ENCODE measurements at places on chromosomes 5 and 9. TPM values are rescaled to one million over a fixed set of nuclear protein-coding genes. Genes with fewer than 3 reads are reported as not detected.

DNA sequence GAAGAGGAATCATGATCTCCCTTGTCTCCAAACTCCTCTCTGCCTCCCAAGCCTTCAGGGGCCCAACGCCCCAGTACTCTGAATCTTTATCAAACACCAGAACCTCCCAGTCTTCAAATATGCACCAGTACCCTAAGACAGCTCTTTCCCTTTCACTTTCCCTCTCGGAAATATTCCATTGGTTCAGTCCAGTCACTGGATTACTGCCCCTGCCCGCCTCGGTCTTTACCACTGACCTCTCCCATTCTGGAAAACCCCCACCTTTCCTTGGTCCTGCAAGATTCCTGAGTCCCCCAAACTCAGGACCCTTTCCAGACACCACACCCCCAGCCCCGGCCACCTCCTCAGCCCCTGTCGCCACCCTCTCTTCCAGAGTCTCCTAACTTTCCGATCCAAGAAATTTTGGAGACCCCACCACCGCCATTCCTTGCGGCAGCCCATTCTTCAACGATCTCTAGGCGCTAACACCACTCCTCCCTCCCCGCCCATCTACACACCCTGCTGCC, 674 bp downstream of the C5orf15 start:
- no peak for DNase-seq

- no peak for DNase-seq
These were observed 33.3 kb downstream of the NKX2-5 start for GRCh38 chr5:173201636-173202265.

The LECT2 gene
- not detected for total RNA-seq

GRCh38 chr5:104431981-104432380, 869.4 kb upstream of the NUDT12 start:
- no peak for DNase-seq

- DNase-seq: no peak
These were observed 101.1 kb upstream of the ZNF366 start for GRCh38 chr5:72608297-72608696.

The NMUR2 gene
- total RNA-seq: not detected

The CDC20B gene
- total RNA-seq: not detected

DNA sequence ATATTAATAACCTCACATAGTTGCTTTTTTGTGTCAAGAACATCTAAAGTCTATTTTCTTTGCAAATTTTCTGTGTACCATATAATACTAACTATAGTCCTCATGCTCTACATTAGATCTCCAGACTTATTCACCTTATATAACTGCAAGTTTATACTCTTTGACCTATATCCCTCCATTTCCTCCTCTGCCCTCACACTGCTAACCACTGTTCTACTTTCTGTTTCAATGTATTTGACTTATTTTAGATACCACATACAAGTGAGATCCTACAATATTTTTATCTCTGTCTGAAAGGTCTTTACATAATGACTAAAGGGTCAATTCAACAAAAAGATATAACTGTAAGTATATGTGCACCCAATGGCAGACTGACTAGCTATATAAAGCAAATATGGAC, 789.7 kb upstream of the ZNF608 start:
- DNase-seq: no peak

The PHPT1 gene
- total RNA-seq: 38.1 TPM

- DNase-seq: no peak
These were observed 14.0 kb downstream of the MAP3K1 start for GRCh38 chr5:56829137-56829908.

The PCDHB7 gene
- 0.98 TPM for total RNA-seq

DNA sequence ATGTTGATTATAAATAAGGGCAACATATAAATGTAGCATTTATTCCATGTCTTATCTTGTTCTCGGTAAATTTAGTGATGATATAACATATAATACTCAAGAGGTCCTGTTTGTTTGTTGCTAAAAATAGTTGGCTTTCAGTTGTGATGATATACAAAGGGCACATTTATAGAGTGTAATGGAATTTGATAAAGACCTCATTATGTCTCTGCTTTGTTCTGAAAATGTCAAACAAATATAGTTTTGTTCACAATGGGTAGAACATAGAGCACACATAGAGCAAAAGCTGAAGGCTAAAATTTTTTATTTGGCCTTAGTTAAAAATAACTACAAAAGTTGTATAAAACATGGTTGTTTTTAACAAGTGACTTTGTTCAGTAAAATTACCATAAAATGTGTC, 477.1 kb upstream of the SMC2 start:
- no peak for DNase-seq

Data from vagina (tissue), 2 donors.